Epithelial cell of alveolus of lung (primary cell): ENCODE measurements at places on chromosomes 1 and 21. TPM values are rescaled to one million over a fixed set of nuclear protein-coding genes. Genes with fewer than 3 reads are reported as not detected.

DNAJC11 gene
- 20.4 and 25.7 TPM in 2 replicates for total RNA-seq

LRRC7 gene
- total RNA-seq, result 0.26 TPM in 1 of 2 replicates, not detected in the other

MYOC gene
- total RNA-seq, result 0.13 TPM in 1 of 2 replicates, not detected in the other

VWA5B1 gene
- under 0.01 TPM in 1 of 2 replicates, not detected in the other for total RNA-seq

DNASE2B gene
- total RNA-seq, result not detected in 2 replicates

C1orf116 gene
- total RNA-seq, result 0.40 and 2.3 TPM in 2 replicates

OLIG2 gene
- total RNA-seq, result not detected in 2 replicates

S100A12 gene
- total RNA-seq, result not detected in 2 replicates

CRYAA gene
- total RNA-seq, result not detected in 2 replicates

LCE1F gene
- total RNA-seq, result not detected in 2 replicates

KRTAP12-2 gene
- total RNA-seq, result not detected in 2 replicates

SYCP1 gene
- not detected in 2 replicates for total RNA-seq

TNFRSF8 gene
- 0.52 TPM in 1 of 2 replicates, not detected in the other for total RNA-seq

S100A13 gene
- total RNA-seq, result 64.0 and 367 TPM in 2 replicates

F5 gene
- total RNA-seq, result under 0.01 TPM in 1 of 2 replicates, not detected in the other

SV2A gene
- 19.3 and 26.8 TPM in 2 replicates for total RNA-seq

FTCD gene
- total RNA-seq, result not detected in 2 replicates

GIPC2 gene
- 0.08 and 0.52 TPM in 2 replicates for total RNA-seq

FOXD2 gene
- 0.26 TPM in 1 of 2 replicates, not detected in the other for total RNA-seq

OR2T2 gene
- total RNA-seq, result not detected in 2 replicates

DNAH14 gene
- total RNA-seq, result 9.2 and 11.5 TPM in 2 replicates

USP48 gene
- total RNA-seq, result 18.1 and 26.6 TPM in 2 replicates

CATSPERE gene
- total RNA-seq, result 0.13 TPM in 1 of 2 replicates, not detected in the other

PNRC2 gene
- total RNA-seq, result 64.8 and 73.3 TPM in 2 replicates

FCGR2B gene
- not detected in 2 replicates for total RNA-seq

C4BPA gene
- total RNA-seq, result not detected in 2 replicates

CHIA gene
- total RNA-seq, result not detected in 2 replicates

OR2L13 gene
- not detected in 2 replicates for total RNA-seq

RCAN1 gene
- total RNA-seq, result 19.0 and 34.0 TPM in 2 replicates

LAMB3 gene
- 4.8 and 35.4 TPM in 2 replicates for total RNA-seq

OMA1 gene
- 14.7 and 16.0 TPM in 2 replicates for total RNA-seq

CGN gene
- 0.52 TPM in 1 of 2 replicates, not detected in the other for total RNA-seq

MNDA gene
- total RNA-seq, result not detected in 2 replicates

HSD3B2 gene
- total RNA-seq, result not detected in 2 replicates

ARHGEF10L gene
- 2.4 and 9.7 TPM in 2 replicates for total RNA-seq

HPCA gene
- not detected in 2 replicates for total RNA-seq

CFAP410 gene
- 11.5 and 13.5 TPM in 2 replicates for total RNA-seq

KCNA3 gene
- 0.64 and 0.91 TPM in 2 replicates for total RNA-seq

TDRD5 gene
- total RNA-seq, result under 0.01 TPM in 1 of 2 replicates, not detected in the other
